ENCODE measurements at places on chromosomes 16 and 17.
A peak's percentile ranks its signal among the peaks of the same experiment; 100 is the strongest.

DNA sequence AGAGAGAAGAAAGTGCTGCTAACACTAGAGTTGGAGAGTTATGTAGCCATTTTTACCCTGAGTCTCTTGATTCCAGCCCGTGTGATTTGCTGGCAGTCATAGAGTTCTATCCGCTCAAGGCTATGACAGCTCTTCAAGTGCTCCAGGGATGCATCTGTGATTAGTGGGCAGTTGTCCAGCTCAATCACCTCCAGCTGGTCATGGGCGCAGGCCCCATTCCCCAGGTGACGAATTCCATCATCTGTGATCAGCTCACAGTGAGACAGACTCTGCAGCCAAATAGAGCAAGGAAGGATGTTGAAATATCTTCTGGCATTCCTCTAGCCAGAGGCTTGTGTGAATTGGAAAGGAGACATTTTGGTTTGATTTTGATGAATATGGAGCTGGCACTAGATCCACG, 38.4 kb upstream of the STAC2 start:
- DNase-seq = no peak

GRCh38 chr16:25716186-25716585, 24.4 kb downstream of the HS3ST4 start:
- no peak for DNase-seq

DNA sequence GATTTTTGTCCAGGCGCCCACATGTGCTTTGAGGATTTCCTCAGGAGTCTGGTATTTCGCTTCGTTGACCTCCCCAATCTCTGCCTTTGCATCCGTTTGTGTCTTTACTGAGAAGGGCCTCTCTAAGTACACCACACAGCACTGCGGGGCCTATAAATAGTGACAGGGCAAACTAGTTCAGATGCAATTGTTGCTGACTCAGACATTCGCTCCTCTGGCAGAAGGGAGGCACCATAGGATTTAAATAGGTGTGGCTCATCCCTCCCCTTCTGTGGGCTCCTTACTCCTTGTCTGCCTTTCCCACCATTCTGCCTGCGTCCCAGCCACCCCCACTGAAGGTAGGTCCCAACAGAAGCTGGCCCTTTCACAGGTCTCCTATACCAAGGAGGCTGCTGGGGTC, 192.3 kb downstream of the SHISA9 start:
- no peak for DNase-seq

DNA sequence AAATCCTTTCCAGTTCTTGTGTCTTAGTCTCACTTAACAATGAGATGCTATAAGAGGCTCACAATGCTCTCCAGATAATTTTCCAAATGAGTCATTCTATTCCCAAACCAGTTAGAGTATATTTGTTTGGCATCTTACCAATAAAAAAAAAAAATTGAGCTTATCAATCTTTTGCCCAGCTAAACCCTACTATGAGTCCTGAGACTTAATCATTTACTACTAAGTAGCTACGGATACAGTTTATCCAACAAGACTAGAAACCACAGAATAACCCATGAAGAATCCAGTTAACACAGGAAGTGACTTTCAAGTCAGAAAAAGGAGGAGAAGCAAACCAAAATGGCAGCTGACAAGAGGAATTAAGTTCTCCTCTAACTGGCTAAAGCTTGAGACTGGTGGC, 330.3 kb upstream of the XYLT1 start:
- DNase-seq = no peak

DNA sequence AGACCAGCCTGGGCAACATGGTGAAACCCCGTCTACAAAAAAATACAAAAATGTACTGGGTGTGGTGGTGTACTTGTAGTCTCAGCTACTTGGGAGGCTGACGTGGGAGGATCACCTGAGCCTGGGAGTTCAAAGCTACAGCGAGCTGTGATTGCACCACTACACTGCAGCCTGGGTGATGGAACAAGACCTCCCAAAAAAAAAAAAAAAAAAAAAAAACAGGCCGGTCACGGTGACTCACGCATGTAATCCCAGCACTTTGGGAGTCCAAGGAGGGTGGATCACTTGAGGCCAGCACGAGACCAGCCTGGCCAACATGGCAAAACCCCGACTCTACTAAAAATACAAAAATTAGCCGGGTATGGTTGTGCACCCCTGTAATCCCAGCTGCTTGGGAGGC, 12.7 kb upstream of the APPBP2 start:
- no peak for DNase-seq

DNA sequence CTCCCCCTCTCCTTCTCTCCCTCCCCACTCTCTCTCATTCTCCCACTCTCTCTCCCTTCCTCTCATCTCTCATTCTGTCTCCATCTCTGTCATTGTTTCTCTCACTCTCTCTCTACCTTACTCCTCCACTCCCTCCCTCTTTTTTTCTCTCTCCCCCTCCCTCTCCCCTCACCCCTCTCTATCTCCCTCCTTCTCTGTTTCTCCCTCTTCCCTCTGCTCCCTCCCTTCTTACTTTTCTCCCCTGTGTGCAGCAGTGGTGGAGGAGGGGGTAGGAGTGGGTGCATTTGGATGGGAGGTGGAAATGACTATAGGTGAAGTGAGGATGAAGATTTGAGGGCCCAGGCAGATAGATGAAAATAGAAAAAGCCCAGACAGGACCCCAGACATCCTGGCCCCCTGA, 70.9 kb downstream of the HLF start:
- no peak for DNase-seq

- DNase-seq = no peak
Measured at GRCh38 chr17:17513626-17514025, 17.4 kb upstream of the RASD1 start.

- DNase-seq = no peak
Measured at GRCh38 chr16:17759451-17760390, 289.0 kb upstream of the XYLT1 start.

- DNase-seq = no peak
Measured at GRCh38 chr16:1037394-1038257, 34.9 kb upstream of the SSTR5 start.

DNA sequence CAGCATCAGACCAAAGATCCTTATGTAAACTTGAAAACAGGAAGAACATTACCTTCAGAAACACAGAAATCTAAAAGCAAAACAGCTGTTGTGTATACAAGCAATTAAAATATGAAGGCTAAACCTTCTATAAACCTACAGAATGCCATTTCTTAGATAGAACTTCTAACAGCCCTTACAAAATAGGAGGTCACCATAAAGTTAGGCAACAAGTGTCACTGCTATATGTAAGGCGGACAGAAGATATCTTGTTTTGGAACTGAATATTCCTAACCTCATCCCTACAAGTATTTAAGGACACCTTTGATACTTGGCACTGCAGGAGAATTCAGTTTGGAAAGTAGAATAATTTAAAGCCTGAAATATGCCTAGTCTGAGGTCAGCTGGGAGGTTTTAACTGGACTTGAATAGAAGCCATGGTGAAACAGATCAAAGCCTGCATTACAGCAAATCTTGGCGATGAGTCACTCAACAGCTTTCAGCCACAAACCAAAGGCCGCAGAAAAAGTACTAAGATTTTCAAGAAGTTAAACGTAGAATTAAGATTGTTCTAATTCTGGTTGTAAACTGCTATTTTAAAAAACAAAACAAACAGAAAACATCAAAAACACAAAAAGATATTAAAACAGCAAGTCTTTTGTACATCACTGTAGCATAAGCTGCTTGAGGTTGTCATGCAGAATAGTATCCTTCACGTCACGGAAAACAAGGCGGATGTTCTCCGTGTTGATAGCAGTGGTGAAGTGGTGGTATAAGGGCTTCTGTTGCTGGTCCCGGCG, 42.7 kb downstream of the GNA13 start:
- DNase-seq = no peak

DNA sequence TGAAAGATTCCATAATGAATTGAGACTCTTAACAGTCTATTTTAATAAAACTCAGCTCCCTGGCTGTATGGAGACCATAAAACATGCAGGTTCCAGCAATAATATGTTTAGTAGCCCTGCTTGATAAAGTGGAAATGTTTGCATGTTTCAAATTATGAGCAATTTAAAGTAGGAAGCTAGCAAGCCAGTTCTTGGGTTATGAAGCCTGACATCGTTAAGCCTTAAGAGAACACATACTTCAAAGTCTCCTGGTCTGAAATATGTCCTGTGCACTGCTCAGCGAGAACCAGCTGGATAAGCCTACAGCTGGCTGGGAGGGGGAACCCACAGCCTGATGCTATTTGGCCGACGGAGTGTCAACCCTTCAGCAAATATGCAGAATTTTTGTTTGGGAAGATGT, 140.3 kb downstream of the SALL1 start:
- no peak for DNase-seq

- DNase-seq = peak; percentile 51
Measured at GRCh38 chr16:80580109-80580832, 39.5 kb downstream of the DYNLRB2 start.

- DNase-seq = no peak
Measured at GRCh38 chr16:19757026-19757425, 39.0 kb downstream of the IQCK start.

DNA sequence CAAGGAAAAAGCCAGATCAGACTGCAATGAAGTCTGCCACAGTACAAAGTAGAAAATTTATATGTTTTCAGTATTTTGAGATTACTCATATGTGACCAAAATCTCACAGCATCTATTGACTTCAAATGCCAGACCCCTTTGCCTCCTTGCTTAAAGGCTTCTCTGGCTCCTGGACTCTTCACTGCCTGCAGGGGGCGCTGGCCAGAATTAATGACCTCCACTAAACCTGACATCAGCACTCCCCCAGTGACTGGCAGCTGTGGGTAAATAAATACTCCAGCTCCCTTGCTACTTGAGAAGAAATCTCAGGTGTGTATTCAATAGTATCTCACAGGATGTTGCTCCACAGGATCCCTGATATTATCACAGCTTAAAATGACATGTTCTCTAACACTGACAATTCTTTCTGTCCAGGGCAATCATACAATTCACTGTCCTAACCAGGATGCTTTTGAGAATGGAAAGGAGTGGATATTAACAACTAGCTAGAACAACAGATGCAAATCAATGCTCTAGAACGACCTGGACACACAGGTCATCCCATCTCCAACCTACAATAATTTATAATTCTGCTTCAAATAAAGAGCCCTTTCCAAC, 4.0 kb downstream of the BECN1 start:
- peak; percentile 62 for DNase-seq

- no peak for DNase-seq
Measured at GRCh38 chr16:47150067-47150466, 6.3 kb upstream of the NETO2 start.

GRCh38 chr17:44219616-44220212, at the start of gene UBTF:
UBTF (minus strand) TSS chr17:44219675; CDS start chr17:44218229, 1,446 bp downstream.
- DNase-seq = peak; percentile 84

GRCh38 chr16:65745-66144, 6.7 kb downstream of the RHBDF1 start:
- DNase-seq = peak; percentile 81

DNA sequence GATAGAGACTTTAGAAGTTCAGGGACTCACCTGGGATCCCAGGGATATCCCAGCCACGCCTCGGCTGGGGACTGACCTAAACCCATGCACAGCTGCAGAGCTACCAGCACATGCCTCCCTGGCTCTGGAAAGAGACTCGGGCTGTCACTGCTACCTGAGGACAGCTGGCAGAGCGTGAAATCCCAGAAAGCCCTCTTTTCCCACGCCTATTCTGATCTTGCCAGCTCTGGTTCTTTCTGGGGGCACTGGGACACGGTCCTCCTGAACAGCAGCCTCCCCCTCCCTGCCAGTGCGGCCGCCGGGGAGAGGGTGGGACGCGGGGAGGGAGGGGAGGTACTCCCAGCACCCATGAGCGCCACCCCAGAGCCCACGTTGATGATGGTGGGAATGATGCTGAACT, 10.8 kb downstream of the P2RX5 start:
- no peak for DNase-seq

DNA sequence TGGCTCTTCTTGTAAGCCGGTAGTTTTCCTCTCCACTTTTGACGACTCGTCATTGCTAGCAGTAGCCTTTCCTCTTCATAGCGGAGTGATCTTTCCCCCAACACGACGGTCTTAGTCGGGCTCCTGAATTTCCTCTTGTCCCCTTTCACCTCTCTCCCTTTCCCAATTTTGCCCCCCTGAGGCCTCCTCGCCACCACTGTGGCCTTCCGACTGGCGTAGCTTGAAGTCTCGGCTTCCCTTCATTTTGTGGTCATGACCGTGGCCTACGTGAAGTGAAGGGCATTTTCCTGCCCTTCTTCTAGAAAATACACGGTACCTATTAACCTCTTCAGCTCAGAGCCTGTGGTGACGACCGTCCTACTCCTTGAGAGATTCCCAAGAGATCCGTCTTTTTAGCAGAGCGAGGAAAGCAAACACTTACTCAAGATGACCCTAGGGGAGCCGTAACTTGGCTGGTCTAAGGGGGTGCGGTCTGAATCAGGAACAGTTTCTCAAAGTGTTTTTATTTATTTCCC, 787 bp downstream of the PRKAR1A start:
- no peak for DNase-seq

- no peak for DNase-seq
Measured at GRCh38 chr17:7348478-7349242, 3.3 kb upstream of the KCTD11 start.

DNA sequence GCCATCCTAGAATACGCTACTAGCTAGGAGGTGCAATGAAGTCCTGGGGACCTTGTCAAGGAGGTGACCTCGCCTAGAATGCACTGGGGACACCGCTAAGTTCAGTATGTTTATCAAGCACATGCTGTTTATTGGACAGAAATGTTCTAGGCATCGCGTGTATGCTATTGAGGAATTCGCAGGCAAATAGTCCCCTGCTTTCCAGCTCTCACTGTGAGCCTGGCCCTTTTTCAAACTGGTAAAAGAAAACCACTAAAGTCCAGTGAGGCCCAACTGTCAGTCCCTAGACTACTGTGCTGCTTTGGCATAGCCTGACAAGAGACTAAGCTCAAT, 1.2 kb upstream of the FAM222B start:
- DNase-seq = no peak

- DNase-seq = no peak
Measured at GRCh38 chr16:4051591-4051990, 64.7 kb downstream of the ADCY9 start.

GRCh38 chr16:346587-346986, 5.9 kb downstream of the AXIN1 start:
- no peak for DNase-seq

DNA sequence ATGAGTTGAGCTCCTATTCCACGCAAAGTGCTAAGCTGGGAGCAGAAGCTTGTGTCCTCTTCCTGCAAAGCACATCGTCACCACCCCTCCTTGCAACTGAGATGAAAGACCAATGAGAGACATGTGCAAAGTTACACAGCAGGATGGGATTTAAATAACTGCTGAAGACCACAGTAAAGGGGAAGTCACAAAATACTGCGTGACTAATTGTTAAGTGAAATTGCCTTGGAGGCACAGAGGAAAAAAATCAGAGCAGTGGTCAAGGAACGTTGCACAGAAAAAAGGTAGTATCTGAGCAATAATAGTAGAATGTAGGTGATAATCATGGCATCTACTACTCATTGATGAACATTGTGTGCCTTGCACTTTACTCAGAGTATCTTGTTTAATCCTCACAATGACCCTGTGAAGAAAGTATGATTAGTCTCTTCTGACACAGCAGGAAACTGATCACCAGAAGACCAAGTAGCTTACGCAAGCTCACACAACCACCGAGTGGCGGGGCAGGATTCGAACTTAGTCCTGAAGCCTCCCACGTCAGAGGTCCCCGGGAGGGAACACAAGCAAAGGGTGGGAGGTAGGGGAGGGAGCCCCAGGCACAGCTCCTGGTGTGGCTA, 15.4 kb upstream of the MYO18A start:
- peak; percentile 35 for DNase-seq

All from CD4-positive, alpha-beta T cell treated with Interleukin-15 for 1 hour (primary cell).